ENCODE measurements at places on chromosomes 11 and 22.
A peak's percentile ranks its signal among the peaks of the same experiment; 100 is the strongest.

- DNase-seq = no peak
Observed at GRCh38 chr11:86230921-86231434, 13.6 kb upstream of the EED start.

DNA sequence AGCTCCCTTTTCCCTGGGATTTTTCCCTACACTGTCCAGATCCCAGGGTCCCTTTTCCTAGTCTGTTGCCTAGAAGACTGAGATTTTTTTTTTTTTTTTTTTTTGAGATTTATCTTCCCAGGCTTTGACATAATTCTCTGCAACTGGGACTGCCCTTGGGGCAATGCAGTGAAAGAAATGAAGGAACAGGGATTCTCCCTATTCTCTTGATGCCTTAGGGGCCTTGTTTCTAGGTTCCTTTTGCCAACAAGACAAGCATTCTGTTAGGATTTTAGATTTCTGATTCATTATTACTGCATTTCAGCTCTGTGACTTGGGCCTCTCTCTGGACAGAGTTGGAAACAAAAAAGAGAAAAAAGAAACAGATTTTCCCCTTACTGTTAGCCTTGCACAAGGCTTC is 47.3 kb downstream of the QSER1 start:
- no peak for DNase-seq

GRCh38 chr22:39448205-39449054 is 8.4 kb upstream of the MGAT3 start:
- no peak for DNase-seq

GRCh38 chr22:36856121-36856791 is 4.5 kb upstream of the NCF4 start:
- DNase-seq = peak; percentile 99

GRCh38 chr22:43235445-43236409 is 48.8 kb upstream of the TTLL12 start:
- no peak for DNase-seq

DNA sequence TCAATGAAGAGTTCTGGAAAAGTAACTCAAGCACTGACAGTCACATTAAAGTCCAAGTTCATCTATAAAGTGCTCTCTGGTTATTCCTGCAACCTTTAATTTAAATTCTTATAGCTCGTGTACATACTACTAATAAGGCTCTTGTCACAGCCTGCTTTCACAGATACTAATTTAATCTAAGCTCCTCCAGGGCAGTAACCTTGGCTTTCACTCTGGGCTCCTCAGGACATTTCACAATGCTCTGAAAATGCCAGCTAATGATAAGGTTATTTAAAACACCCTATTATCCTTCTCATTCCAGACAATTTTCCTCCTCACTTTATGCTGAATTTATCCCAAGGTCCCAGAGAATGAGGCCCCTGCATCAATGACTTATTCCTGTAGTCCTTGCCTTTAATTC is 242.7 kb upstream of the CCDC90B start:
- no peak for DNase-seq

GRCh38 chr11:112610996-112611750 is 350.0 kb upstream of the NCAM1 start:
- DNase-seq = no peak

- DNase-seq = no peak
Observed at GRCh38 chr22:49325531-49326395, 501.9 kb downstream of the BRD1 start.

DNA sequence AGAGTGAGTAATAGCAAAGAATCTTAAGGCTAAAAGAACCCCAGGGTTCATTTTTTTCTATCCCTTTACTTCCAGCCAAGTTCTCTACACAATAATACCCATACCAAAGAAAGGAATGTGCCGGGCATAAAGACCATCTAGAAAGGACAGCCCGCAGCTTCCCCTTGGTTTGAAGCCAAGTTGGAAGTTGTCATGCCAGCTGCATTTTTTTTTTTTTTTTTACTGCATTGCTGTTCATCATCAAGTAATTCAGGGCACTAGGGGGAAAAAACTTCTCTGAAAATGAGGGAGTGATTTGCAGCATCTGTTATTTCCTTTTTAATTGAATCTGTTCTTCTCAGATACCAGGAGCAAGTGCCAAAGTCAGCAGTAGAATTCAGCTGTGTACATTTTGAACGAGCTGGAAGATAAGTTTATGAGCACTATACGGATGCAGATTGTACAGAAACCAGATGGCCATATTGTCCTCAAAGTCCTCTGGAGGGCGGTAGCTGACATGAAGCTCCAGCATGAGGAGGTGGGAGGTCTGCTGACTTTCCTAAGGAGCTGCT is 56.4 kb downstream of the UBASH3B start:
- DNase-seq = no peak

- no peak for DNase-seq
Observed at GRCh38 chr11:6410695-6411430, 8.0 kb downstream of the APBB1 start.

- DNase-seq = no peak
Observed at GRCh38 chr11:1827931-1828330, 6.9 kb upstream of the SYT8 start.

DNA sequence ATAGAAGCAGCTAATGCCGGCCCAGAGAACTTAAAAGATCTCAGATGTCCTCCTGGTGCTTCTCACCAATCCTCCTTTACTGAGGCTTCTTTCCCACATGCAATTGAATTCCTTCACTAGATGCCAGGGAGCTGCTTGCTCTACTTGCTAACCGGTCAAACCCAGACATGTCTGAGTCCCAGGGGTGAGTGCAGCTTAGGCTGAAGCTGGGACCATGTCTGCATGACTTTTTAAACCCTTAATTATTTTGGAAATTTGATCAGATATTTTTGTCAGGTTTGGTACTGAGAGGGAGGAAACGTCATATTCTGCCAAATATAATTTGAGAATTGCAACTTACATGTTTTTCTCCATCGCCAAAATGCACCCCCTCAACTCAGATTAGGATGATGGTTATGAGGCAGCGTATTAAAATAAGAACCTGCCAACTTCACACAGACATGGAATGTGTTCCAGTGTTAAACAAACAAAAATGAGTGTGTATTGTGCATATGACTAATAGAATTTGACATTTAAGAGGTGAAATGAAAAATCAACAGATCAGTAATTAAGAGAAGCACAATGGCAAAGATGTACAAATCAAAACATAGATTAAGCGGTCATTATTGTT is 529.5 kb downstream of the ETS1 start:
- no peak for DNase-seq

- no peak for DNase-seq
Observed at GRCh38 chr11:60065801-60066200, 9.3 kb downstream of the MS4A3 start.

- no peak for DNase-seq
Observed at GRCh38 chr11:96464700-96465307, 75.0 kb downstream of the JRKL start.

GRCh38 chr11:61713906-61714305 is 33.7 kb downstream of the DAGLA start:
- no peak for DNase-seq

DNA sequence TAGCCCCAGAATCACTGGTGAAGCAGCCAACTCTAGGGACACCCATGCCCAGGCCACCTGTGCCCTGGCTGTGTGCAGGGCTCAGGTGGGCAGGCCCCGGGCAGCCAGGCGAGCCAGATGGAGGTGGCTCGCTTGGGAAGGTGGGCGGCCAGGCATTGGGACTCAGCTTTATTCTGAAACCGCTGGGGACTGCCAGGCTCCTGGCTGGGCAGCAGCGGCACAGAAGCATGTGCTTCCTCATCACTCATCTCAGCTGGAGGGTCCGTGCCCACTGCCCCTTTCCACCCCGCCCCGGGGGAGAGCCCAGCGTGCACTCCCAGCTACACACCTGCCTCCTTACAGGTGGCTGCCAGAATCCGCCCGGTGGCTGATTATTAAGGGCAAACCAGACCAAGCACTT is 27.1 kb upstream of the SLC22A12 start:
- no peak for DNase-seq

- DNase-seq = no peak
Observed at GRCh38 chr22:22853713-22854112, 33.9 kb upstream of the IGLL5 start.

DNA sequence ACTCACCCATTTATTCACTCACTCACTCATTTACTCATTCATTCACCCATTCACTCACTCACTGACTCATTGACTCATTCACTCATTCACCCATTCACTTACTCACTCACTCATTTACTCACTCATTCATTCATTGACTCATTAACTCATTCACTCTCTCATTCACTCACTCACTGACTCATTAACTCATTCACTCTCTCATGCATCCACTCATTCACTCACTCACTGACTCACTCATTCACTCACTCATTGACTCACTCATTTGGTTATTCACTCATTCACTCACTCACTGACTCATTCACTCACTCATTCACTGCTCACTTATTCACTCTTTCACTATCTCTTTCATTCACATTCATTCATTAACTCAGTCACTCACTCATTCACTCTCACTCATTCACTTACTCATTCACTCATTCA is 2.5 kb upstream of the MUC5AC start:
- DNase-seq = no peak

DNA sequence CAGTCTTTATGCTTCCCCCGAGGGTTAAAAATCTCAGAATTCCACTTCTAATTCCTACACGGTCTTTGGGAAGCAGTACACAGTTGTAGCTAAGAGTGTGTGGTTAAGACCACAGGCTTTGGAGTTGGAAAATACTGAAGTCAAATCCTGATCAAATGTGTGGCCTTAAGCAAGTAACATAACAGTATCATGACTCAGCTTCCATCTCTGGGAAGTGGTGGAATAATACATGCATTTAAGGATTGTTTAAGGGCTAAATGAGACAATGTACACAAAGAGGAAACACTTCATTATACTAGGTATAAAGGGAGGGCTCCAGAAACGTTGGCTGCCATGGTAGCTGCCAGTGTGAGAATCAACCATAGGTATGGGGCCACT is 71.5 kb downstream of the FAT3 start:
- DNase-seq = no peak

GRCh38 chr11:18540207-18541009 is 13.7 kb upstream of the TSG101 start:
- DNase-seq = no peak

DNA sequence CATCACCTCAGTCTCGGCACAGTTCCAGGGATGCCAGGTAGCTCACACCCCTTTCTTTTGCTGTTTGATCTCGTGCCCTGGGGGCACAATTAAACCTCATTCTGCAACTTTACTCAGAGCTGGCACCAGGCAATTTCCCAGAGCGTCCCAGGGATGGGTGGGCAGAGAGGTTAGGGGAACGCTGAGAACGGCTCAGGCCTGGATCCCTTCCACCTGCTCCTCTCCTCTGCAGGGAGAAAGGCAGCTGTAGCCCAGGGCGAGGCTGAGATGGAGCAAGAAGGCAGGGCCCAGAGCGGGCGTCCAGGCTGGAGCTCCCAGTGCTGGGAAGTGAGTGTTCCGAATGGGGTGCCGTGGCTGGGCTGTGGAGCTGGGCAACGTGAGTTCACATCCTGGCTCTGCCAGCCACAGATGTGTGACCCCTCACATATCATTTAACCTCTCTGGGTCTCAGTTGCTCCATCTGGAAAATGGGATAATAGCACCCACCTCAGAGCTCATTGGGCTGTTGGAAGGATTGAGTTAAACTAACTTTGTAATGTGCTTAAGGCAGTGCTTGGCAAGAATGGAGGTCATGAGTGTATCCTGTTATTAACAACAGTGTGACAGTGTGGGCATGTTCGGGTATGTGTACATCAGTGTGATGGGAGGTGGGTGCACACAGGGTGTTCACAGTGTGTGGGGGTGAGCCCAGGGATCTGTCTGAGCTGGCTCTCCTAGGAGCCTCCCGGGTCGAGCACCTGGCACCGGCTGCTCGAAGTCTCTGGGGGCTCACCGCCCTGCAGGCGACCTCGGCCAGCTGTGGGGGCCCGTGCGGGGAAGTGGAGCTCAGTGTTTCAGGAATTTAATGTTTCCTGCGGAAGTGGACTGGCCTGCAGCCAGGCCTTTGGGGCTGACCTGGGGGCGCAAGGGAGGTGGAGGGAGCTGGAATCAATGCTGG is 15.5 kb downstream of the OTUB1 start:
- no peak for DNase-seq

DNA sequence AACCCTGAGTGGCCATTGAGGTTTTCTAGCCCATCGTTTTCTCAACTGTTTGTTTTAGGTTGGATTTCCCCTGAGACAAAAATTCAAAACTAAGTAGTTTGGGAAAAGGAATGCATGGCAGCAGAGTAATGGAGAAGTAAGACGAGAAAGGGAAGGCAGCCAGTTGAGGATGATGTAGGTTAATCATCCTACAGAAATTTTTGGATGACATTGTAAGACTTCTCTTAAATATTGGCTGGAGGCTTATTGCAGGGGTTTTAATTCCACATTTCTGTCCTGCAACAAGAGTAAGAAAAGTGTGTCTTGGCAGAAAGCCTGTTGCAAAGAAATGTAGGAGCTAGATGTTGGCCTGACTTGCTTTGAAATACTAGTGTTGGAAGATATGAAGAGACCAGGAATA is 308.8 kb downstream of the LUZP2 start:
- no peak for DNase-seq

GRCh38 chr11:3093281-3094191 is 36.3 kb upstream of the CARS1 start:
- DNase-seq = no peak

DNA sequence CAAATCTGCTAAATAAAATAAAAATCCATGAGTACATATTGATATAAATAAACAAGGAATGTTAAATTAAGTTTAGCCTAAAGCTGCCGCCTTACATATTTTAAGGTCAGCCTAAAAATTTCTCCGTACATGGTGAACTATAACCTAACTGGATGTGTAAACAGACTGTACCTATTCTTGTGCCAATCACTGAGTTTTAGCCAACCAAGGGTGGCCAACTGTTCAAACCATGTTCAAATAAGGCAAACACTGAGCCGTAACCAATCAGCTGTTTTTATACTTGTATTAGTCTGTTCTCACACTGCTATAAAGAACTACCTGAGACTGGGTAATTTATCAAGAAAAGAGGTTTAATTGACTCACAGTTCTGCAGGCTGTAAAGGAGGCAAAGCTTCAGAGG is 8.6 kb upstream of the QSER1 start:
- no peak for DNase-seq

DNA sequence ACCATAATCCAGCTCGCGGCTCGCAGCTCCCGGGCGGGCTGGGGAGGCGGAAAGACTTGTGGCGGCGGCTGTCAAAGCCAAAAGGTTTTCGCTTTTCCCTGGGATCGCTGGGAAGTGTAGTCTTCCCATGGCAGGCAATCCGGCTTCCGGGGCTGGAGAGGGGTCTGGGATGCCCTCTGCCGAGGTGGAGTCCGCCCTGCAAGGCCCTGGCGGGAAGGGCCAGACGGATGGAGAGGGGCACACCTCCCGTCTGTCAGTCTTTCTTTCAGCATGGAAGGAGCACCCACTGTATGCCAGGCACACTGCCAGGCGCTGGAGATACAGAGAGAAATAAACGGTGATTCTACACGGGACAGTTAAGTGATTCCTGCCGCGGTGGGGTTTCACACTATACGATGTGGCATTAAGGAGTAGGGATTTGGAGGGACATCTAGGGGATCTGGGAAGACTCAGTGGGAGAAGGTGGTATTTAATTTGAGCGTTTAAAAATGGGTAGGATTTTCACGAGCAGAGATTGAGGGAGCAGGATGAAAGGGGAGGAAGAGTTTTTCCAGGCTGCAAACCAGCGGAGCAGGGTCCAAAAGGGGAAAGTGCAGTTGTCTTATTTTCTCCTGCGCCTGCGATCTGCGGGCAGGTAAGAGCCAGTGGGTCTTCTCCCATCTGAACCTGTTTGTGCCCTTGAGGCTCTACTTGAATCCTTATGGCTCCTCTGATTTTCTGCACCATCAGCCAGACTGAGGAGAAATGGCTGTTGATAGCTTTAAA is at the start of gene BACE1:
BACE1 (minus strand) TSS at position 60 of the 765 bp plus-strand sequence. CDS start 461 bp downstream, outside the sequence.
- no peak for DNase-seq

Data from activated T-cell treated with anti-CD3 and anti-CD28 coated beads for 1 hour (primary cell).